Foreskin keratinocyte (primary cell): ENCODE measurements at places on chromosomes 1 and 21.
A peak's percentile ranks its signal among the peaks of the same experiment; 100 is the strongest.

- no peak for DNase-seq
Measured at GRCh38 chr1:177824508-177824982, 145.3 kb downstream of the SEC16B start.

GRCh38 chr1:214520544-214521165, 30.7 kb downstream of the PTPN14 start:
- no peak for DNase-seq

DNA sequence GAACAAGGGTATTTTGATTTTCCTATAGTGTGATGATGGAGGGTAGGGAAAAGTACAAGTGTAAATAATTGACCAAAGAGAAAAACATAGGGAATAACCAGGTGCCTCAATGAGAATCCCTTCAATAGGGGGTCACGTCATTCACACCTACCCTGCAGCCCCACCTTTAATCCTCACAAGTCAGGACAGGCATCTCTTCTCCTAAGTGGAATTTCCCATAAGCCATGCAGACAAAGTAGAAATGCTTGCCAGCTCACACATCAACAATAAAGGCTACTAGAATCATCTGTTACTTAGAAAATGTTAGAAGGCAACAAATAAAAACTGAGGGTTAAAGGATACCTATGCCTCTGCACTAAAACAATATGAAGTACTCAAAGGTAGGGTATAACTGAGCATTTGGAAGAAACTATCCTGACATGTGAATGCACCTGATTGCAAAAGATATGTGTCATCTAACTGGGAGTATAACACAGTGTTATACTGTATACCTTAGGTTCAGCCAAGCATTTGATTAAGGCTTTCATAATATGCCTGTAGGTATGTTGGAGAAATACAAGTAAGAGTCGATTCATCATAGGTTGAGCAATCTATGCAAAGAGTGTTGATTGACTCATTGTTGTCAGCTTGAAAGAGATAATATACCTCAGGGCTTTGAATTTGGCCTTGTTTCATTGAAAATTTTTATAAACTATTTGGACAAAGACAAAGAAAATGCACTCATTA, 32.4 kb upstream of the ATP1A1 start:
- peak; percentile 95 for DNase-seq

GRCh38 chr21:36509973-36510664, 30.2 kb upstream of the CLDN14 start:
- peak; percentile 24 for DNase-seq

GRCh38 chr1:29201595-29202051, 19.9 kb upstream of the SRSF4 start:
- no peak for DNase-seq

GRCh38 chr1:172321451-172321850, 99.0 kb upstream of the C1orf105 start:
- DNase-seq: peak; percentile 3
